Vagina (tissue), 2 donors: ENCODE measurements at places on chromosomes 6 and 20.

DNA sequence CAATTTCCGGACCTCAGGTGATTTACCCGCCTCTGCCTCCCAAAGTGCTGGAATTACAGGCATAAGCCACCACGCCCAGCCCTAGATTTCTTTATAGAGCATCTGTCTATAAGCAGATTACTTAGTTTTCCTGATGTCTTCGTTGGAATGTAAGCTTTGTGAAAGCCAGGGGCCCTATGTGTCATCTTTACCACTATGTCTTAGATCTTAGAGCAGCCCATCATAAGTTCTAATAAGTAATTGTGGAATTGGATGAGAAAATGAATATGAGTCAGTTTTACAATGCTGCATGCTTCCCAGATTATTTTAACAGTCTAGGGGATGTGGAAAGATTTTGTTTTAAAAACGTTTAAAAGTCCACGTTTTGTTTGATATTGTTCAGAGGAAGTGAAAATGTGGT lies 9.1 kb upstream of the ZBTB2 start:
- no peak overlapping the region for H3K27ac ChIP-seq
- DNase-seq = no peak
- H3K4me3 ChIP-seq = no peak overlapping the region
- H3K4me1 ChIP-seq = peaks cover 20% of the 10 kb centered on the region
- H3K36me3 ChIP-seq = peaks cover 11% of the 10 kb centered on the region

GRCh38 chr20:49890471-49891361 lies 24.6 kb downstream of the SPATA2 start:
- H3K36me3 ChIP-seq = no peaks in the 10 kb centered on the region
- no peaks in the 10 kb centered on the region for H3K27me3 ChIP-seq
- H3K4me3 ChIP-seq = no peak overlapping the region
- H3K4me1 ChIP-seq = peaks cover 12% of the 10 kb centered on the region
- H3K27ac ChIP-seq = no peak overlapping the region

- no peaks in the 10 kb centered on the region for H3K4me1 ChIP-seq
- no peaks in the 10 kb centered on the region for H3K27me3 ChIP-seq
- peak; percentile 22 for DNase-seq
- no peak overlapping the region for H3K27ac ChIP-seq
Measured at GRCh38 chr20:4047614-4048013, 32.3 kb upstream of the RNF24 start.

DNA sequence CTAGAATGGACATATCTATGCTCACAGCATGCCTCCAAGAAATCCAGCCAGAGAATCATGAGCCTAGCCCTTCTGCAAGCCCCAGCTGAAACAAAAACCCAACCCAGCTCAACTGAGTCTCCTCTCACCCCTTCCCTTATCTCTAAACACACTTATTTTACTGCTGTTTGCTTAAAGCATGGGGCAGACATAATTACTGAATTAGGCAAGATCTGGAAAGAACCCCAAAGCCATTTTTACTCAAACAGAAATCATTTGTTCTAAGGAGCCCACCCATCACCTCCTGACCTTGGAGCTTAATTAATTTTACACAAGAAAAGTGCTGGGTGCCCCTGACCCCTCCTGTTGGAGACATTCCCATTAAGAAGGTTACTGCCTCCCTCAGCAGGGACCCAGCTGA lies 291.6 kb downstream of the MAFB start:
- H3K4me3 ChIP-seq = no peak overlapping the region
- H3K36me3 ChIP-seq = no peaks in the 10 kb centered on the region
- DNase-seq = no peak
- no peaks in the 10 kb centered on the region for H3K4me1 ChIP-seq

- H3K36me3 ChIP-seq = peaks cover 22% of the 10 kb centered on the region
- no peak for DNase-seq
- no peaks in the 10 kb centered on the region for H3K27me3 ChIP-seq
Measured at GRCh38 chr20:45416917-45417316, 976 bp downstream of the PIGT start.

- no peaks in the 10 kb centered on the region for H3K4me1 ChIP-seq
- no peak overlapping the region for H3K27ac ChIP-seq
- H3K4me3 ChIP-seq = no peak overlapping the region
- no peak for DNase-seq
- no peaks in the 10 kb centered on the region for H3K36me3 ChIP-seq
Measured at GRCh38 chr6:40640599-40641227, 53.5 kb upstream of the LRFN2 start.

DNA sequence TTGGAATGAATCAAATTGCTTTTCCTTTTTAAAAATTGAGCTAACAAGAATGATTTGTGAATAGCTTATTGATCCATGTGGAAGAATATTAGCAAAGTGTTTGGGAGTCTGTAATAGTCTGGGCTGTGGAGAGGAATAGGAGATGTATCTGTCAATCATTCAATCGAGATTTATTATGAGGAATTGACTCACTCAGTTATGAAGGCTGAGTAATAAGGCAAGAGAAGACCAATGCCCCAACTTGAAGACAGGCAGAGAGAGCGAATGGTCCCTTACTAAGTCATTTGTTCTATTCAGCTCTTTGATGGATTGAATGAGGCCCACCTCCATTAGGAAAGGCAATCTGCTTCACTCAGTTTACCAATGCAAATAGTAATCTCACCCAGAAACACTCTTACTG lies 403.0 kb downstream of the CD83 start:
- H3K4me1 ChIP-seq = peaks cover 10% of the 10 kb centered on the region
- H3K36me3 ChIP-seq = no peaks in the 10 kb centered on the region
- H3K4me3 ChIP-seq = no peak overlapping the region
- no peaks in the 10 kb centered on the region for H3K27me3 ChIP-seq
- no peak overlapping the region for H3K27ac ChIP-seq

DNA sequence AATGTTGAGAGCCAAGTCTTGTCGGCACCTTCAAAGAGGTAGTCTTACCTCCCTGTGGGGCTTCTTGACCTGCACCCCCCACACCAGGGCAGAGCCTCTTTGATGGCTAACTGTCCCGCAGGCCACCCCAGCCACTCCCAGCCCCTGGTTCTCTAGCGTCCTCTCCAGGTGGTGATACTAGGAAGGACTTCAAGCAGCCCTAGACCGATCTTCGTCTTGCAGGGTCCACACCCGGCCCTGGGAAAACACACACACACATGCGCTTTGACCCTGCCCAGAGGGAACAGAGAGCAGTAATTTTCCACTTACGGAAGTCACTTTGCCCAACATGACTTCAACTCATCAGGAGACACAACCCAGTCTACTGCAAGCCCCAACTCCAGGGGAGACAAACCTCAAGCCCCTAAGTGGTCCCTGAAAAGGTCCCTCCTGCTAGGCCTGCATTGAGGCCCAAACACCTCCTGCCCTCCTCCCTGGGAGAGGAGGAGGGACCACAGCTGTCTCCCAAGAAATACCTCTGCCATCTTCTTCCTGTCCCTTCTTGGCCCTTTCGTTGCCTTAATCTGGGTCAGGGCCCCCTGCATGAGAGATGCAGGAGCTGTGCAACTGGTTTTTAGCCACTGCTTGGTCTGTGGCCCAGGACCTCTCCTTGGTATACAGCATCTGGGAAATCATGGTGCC lies 2.9 kb upstream of the BPIFB1 start:
- H3K4me3 ChIP-seq = no peak overlapping the region
- H3K27me3 ChIP-seq = no peaks in the 10 kb centered on the region
- H3K36me3 ChIP-seq = no peaks in the 10 kb centered on the region
- no peaks in the 10 kb centered on the region for H3K4me1 ChIP-seq
- DNase-seq = no peak

DNA sequence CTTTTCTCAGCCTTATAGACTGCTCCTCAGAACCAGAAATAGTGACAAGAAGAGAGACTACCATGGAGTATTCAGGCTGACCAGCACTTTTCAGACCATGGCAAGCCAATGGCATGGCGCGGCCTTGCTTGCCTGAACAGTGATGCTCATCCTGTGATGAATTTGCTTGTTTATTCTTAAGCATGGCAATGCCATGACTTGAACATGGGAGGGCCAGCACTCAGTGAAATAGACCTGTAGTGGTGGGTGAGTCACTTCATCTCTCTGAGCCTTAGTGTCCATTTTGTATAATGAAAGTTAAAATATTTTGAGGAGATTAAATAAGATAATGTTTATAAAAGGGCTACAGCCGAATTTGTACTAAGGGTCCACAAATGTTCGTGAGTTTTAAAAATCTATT lies 79.1 kb downstream of the LRRC1 start:
- no peaks in the 10 kb centered on the region for H3K4me1 ChIP-seq
- DNase-seq = no peak
- no peak overlapping the region for H3K27ac ChIP-seq
- no peaks in the 10 kb centered on the region for H3K36me3 ChIP-seq

DNA sequence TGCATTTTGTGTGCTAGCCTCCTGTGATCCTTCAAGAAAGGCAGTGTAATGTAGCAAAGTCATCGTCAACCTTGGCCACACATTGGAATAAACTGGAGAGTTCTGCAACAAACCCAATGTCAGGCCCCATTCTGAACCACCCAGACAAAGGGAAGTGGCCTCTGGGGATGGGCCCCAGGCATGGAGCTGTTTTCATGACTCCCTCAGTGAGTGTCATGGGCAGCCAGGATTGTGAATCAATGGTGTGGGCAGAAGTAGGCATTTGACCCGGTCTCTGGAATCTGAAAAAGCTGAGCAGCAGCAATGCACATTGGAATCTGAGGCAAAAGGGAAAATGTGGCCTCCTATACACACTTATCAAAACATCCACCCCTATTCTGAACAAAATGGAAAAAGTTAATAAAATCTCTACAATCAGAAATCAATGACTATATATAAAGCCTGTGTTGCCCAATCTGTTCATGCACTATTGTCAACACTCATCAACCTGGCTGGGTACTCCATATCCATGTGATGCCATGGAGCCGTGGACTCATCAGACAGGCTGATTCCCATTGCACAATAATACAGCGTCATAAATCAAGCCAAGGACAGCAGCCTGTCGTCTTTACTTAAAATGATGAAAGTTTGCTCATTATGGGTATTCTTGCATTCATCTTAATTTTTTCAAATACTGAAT lies 134.9 kb upstream of the STMND1 start:
- no peaks in the 10 kb centered on the region for H3K36me3 ChIP-seq
- H3K27me3 ChIP-seq = no peaks in the 10 kb centered on the region
- no peak for DNase-seq

GRCh38 chr20:3734111-3734843 lies 1.8 kb downstream of the HSPA12B start:
- H3K27ac ChIP-seq = peak overlapping the region; percentile 72
- no peaks in the 10 kb centered on the region for H3K27me3 ChIP-seq
- no peaks in the 10 kb centered on the region for H3K36me3 ChIP-seq
- H3K4me1 ChIP-seq = peaks cover 32% of the 10 kb centered on the region
- no peak for DNase-seq

DNA sequence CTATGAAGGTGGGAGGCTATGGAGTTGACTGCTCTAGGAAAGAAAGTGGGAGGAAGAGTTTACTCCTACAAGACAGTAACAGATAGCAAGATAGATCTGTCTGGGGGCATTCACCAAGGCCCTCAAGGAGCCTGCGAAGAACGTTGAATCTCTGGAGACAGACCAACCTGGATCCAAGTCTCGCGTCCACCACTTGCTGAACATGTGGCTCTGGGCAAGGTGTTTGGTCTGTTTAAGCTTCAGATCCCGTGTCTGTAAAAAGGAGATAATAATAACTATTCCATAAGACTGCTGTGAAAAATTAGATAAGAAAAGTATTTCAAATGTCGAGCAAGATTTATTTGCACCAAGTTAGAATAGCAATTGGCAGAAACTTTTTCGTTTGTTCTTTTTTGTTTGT lies 8.1 kb upstream of the EEF1A1 start:
- no peaks in the 10 kb centered on the region for H3K27me3 ChIP-seq
- no peaks in the 10 kb centered on the region for H3K36me3 ChIP-seq
- H3K4me3 ChIP-seq = no peak overlapping the region

DNA sequence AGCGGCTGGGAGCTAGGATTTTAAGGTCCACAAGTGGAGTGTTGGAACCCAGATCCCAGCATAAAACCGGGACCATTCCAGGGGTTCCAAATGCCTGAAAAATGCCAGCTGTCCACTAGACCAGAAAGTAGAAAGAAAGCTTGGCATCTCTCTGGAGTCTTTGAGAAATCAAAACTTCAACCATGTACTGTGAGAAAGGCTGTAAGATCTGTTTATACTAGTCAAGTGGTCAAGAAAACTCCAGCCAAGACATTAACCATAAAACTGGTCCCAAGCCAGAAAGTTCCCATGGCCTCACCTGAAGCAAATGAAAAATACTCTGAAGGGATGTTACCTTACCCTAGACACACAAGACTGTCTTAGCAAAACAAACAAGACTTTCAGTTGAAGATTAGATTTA lies 112.6 kb downstream of the DCDC2 start:
- H3K36me3 ChIP-seq = no peaks in the 10 kb centered on the region
- DNase-seq = no peak
- H3K4me1 ChIP-seq = no peaks in the 10 kb centered on the region
- no peak overlapping the region for H3K4me3 ChIP-seq

- peak overlapping the region; percentile 92 for H3K27ac ChIP-seq
- H3K4me1 ChIP-seq = peaks cover 52% of the 10 kb centered on the region
- H3K4me3 ChIP-seq = peak overlapping the region; percentile 90
- no peak for DNase-seq
Measured at GRCh38 chr6:33620158-33620855, 815 bp upstream of the ITPR3 start.

- no peak overlapping the region for H3K4me3 ChIP-seq
- no peaks in the 10 kb centered on the region for H3K27me3 ChIP-seq
- no peak for DNase-seq
- no peaks in the 10 kb centered on the region for H3K36me3 ChIP-seq
Measured at GRCh38 chr6:15752820-15753219, 90.0 kb upstream of the DTNBP1 start.

DNA sequence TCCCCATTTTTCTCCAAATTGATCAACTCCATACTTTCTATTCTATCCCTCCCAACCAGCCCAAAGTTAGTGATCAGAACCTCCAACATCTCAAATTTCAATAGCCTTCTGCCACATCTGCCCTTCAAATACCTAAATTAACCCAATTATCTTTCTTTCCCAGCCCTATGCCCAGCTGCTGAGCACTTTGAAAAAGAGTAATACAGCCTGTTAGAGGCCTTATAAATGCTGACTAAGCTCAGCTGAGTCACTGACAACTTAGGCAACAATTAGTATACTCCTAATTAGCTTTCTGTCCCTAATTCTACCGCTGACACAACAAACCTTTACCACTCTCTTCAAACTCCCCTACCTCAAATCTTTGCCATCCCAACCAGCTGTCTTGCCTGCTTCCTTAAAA lies 23.5 kb downstream of the RUNX2 start:
- no peak overlapping the region for H3K27ac ChIP-seq
- H3K4me1 ChIP-seq = no peaks in the 10 kb centered on the region
- no peak overlapping the region for H3K4me3 ChIP-seq
- DNase-seq = no peak
- no peaks in the 10 kb centered on the region for H3K27me3 ChIP-seq
- H3K36me3 ChIP-seq = no peaks in the 10 kb centered on the region

GRCh38 chr6:95784869-95785268 lies 207.5 kb downstream of the MANEA start:
- H3K4me3 ChIP-seq = no peak overlapping the region
- no peaks in the 10 kb centered on the region for H3K27me3 ChIP-seq
- DNase-seq = no peak
- no peaks in the 10 kb centered on the region for H3K36me3 ChIP-seq

GRCh38 chr6:164163239-164163638 lies 748.7 kb downstream of the QKI start:
- no peak overlapping the region for H3K27ac ChIP-seq
- H3K36me3 ChIP-seq = no peaks in the 10 kb centered on the region
- H3K27me3 ChIP-seq = no peaks in the 10 kb centered on the region
- no peak overlapping the region for H3K4me3 ChIP-seq
- no peak for DNase-seq
